ENCODE measurements at places on chromosomes 3 and 15. TPM values are rescaled to one million over a fixed set of nuclear protein-coding genes. Genes with fewer than 3 reads are reported as not detected.

Gene CPNE9
- not detected for total RNA-seq

Gene ABHD10
- 27.3 TPM for total RNA-seq

Gene NAA80
- 11.2 TPM for total RNA-seq

Gene LDHAL6B
- not detected for total RNA-seq

Gene RAB6B
- total RNA-seq = 0.52 TPM

Gene AP3S2
- 38.9 TPM for total RNA-seq

Gene LRTM1
- total RNA-seq = not detected

Gene FGF12
- total RNA-seq = under 0.01 TPM

Gene GPR160
- 19.9 TPM for total RNA-seq

Gene BFSP2
- not detected for total RNA-seq

Gene FMN1
- total RNA-seq = 31.2 TPM

Gene ROPN1
- total RNA-seq = not detected

Gene NME9
- total RNA-seq = 0.94 TPM

Gene STAB1
- 42.6 TPM for total RNA-seq

Gene FRMD4B
- total RNA-seq = 26.3 TPM

Gene SLC38A3
- not detected for total RNA-seq

Gene CDC25A
- total RNA-seq = 0.21 TPM

Gene PRKCI
- 20.0 TPM for total RNA-seq

Gene CAPN7
- 111 TPM for total RNA-seq

Gene CAMK2N2
- total RNA-seq = not detected

Gene ABCC5
- 6.5 TPM for total RNA-seq

Gene TM4SF18
- under 0.01 TPM for total RNA-seq

Gene FGD5
- total RNA-seq = 0.10 TPM

Gene CHL1
- 1.8 TPM for total RNA-seq

Gene STAC
- under 0.01 TPM for total RNA-seq

Gene CPN2
- total RNA-seq = not detected

Gene ERICH6
- 0.21 TPM for total RNA-seq

Gene LMAN1L
- 0.21 TPM for total RNA-seq

Gene ECE2
- not detected for total RNA-seq

Gene HGD
- total RNA-seq = 6.7 TPM

Gene IQSEC1
- 135 TPM for total RNA-seq

Gene PLSCR2
- not detected for total RNA-seq

Gene OXTR
- 0.52 TPM for total RNA-seq

Gene SLC24A5
- total RNA-seq = under 0.01 TPM

Gene CLDN16
- total RNA-seq = 0.10 TPM

Gene MTFMT
- 7.8 TPM for total RNA-seq

Gene FETUB
- not detected for total RNA-seq

Gene SST
- total RNA-seq = not detected

Gene MRPS11
- total RNA-seq = 5.0 TPM

Gene NUSAP1
- 10.0 TPM for total RNA-seq

Gene PIF1
- total RNA-seq = 0.31 TPM

Gene ADAMTSL3
- not detected for total RNA-seq

Gene TMOD2
- 5.9 TPM for total RNA-seq

Gene USP13
- 2.9 TPM for total RNA-seq

Gene HTD2
- 11.6 TPM for total RNA-seq

Gene ILDR1
- 0.21 TPM for total RNA-seq

Gene ZNF80
- total RNA-seq = 1.2 TPM

Gene ASTE1
- total RNA-seq = 25.5 TPM

Data from mononuclear cell (primary cell).